ENCODE measurements at places on chromosomes 3 and 15.

- H3K4me1 ChIP-seq: no peaks in the 10 kb centered on the region
- H3K36me3 ChIP-seq: no peaks in the 10 kb centered on the region
- H3K27me3 ChIP-seq: peaks cover 22% of the 10 kb centered on the region
- H3K4me3 ChIP-seq: no peak overlapping the region
- H3K27ac ChIP-seq: no peak overlapping the region
Measured at GRCh38 chr3:134449277-134449676, 36.5 kb downstream of the ANAPC13 start.

DNA sequence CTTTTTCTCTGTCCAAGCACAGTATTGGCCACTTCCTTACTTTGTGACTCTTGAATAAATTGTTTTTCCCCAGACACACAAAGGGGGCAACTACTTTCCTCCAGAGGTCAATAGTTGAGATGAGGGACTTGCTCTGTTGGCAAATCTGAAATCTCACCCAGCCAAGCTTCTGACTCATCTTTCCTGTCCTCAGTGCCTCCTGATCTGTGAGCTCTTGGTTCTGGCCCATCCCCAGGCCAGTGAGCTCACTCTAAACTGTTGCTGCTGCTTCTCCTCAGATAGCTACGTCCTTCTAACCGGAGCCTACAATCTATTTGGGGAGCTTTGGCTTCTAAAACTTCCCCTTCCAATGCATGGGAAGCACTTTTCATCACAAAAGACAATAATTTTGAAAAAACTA lies 50.0 kb upstream of the NMD3 start:
- H3K4me1 ChIP-seq: no peaks in the 10 kb centered on the region
- H3K27me3 ChIP-seq: no peaks in the 10 kb centered on the region
- no peak for DNase-seq
- no peaks in the 10 kb centered on the region for H3K36me3 ChIP-seq
- H3K27ac ChIP-seq: no peak overlapping the region

DNA sequence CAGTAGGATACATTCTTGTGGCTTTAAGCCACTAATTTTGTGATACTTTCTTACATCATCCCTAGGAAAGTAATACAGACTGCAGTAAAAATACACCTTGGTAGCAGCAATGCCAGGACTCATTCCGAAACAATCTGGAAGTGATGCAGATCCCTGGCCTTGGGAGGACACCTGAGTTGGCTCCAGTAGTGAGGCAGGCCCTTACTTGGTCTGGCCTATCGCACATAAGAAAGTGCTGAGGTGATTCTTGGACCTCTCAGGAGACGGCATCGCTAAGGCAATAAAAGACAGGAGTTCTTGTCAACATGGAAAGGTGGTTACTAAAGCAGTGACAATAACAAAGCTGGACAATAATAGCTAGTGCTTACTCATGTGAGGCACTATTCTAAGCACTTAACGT lies 126.5 kb downstream of the SUCNR1 start:
- H3K4me3 ChIP-seq: no peak overlapping the region
- H3K27me3 ChIP-seq: no peaks in the 10 kb centered on the region
- H3K36me3 ChIP-seq: no peaks in the 10 kb centered on the region

- H3K4me1 ChIP-seq: no peaks in the 10 kb centered on the region
- no peak overlapping the region for H3K4me3 ChIP-seq
- H3K27me3 ChIP-seq: peaks cover 2% of the 10 kb centered on the region
- no peak for DNase-seq
Measured at GRCh38 chr3:61802772-61803171, 241.4 kb downstream of the PTPRG start.

GRCh38 chr3:129360705-129361460 lies 67.6 kb downstream of the EFCAB12 start:
- H3K4me1 ChIP-seq: no peaks in the 10 kb centered on the region
- H3K36me3 ChIP-seq: no peaks in the 10 kb centered on the region
- H3K27ac ChIP-seq: no peak overlapping the region
- H3K27me3 ChIP-seq: no peaks in the 10 kb centered on the region
- DNase-seq: no peak

GRCh38 chr3:114569186-114569585 lies 275.4 kb downstream of the TIGIT start:
- H3K27ac ChIP-seq: no peak overlapping the region
- no peaks in the 10 kb centered on the region for H3K27me3 ChIP-seq
- H3K4me1 ChIP-seq: peaks cover 3% of the 10 kb centered on the region

- H3K4me3 ChIP-seq: no peak overlapping the region
- H3K27me3 ChIP-seq: no peaks in the 10 kb centered on the region
- H3K4me1 ChIP-seq: no peaks in the 10 kb centered on the region
- H3K36me3 ChIP-seq: no peaks in the 10 kb centered on the region
- H3K27ac ChIP-seq: no peak overlapping the region
Measured at GRCh38 chr3:21274079-21274571, 476.9 kb downstream of the ZNF385D start.

GRCh38 chr15:58146749-58147148 lies 8.6 kb downstream of the AQP9 start:
- no peak for DNase-seq
- no peak overlapping the region for H3K27ac ChIP-seq
- H3K27me3 ChIP-seq: peaks cover 4% of the 10 kb centered on the region
- no peak overlapping the region for H3K4me3 ChIP-seq

- H3K4me1 ChIP-seq: peaks cover 5% of the 10 kb centered on the region
- no peak for DNase-seq
- no peak overlapping the region for H3K4me3 ChIP-seq
- peaks cover 3% of the 10 kb centered on the region for H3K27me3 ChIP-seq
- no peaks in the 10 kb centered on the region for H3K36me3 ChIP-seq
Measured at GRCh38 chr15:77608774-77609173, 23.9 kb downstream of the LINGO1 start.

- H3K27me3 ChIP-seq: no peaks in the 10 kb centered on the region
- DNase-seq: no peak
- H3K36me3 ChIP-seq: peaks cover 2% of the 10 kb centered on the region
- H3K4me3 ChIP-seq: no peak overlapping the region
- H3K27ac ChIP-seq: peak overlapping the region; percentile 41
Measured at GRCh38 chr3:39102504-39103323, 4.7 kb downstream of the GORASP1 start.

DNA sequence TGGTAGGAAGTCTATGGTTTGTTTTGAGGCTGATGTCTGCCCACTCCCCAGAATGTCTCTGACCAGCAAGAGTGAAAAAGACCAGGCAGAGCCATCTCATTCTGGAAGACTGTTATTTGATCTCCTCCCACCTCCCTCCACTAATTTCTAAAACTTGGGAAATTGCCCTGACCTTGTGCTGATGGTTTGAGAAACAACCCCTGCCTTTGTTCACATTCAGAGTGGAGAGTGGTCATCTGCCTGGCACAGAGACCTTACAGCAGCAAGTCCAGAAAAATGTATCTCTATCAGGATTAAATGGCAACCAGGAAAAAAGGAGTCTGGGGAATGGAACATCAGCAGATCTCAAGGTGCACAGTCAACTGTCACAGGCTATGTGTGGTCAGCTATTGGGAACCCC lies 25.7 kb downstream of the SPATA12 start:
- DNase-seq: no peak
- no peak overlapping the region for H3K4me3 ChIP-seq
- peaks cover 2% of the 10 kb centered on the region for H3K27me3 ChIP-seq
- H3K27ac ChIP-seq: no peak overlapping the region
- H3K36me3 ChIP-seq: no peaks in the 10 kb centered on the region
- H3K4me1 ChIP-seq: no peaks in the 10 kb centered on the region

DNA sequence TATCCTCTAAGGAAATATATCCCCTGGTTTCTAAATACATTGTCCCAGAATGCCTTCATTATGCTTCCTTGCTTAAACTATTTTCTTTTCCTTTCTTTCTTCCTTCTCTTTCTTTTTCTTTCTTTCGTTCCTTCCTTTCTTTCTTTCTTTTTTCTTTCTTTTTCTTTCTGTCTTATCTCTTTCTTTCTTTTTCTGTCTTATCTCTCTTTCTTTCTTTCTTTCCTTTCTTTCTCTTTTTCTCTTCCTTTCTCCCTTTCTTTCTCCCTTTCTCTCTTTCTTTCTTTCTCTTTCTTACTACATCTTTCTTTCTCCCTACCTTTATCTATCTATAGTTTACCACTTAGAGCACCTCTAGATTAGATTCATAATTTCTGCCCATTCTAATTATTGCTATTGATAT lies 552.1 kb downstream of the PYDC2 start:
- no peak overlapping the region for H3K27ac ChIP-seq
- no peaks in the 10 kb centered on the region for H3K27me3 ChIP-seq
- H3K36me3 ChIP-seq: no peaks in the 10 kb centered on the region
- H3K4me3 ChIP-seq: no peak overlapping the region
- no peaks in the 10 kb centered on the region for H3K4me1 ChIP-seq

DNA sequence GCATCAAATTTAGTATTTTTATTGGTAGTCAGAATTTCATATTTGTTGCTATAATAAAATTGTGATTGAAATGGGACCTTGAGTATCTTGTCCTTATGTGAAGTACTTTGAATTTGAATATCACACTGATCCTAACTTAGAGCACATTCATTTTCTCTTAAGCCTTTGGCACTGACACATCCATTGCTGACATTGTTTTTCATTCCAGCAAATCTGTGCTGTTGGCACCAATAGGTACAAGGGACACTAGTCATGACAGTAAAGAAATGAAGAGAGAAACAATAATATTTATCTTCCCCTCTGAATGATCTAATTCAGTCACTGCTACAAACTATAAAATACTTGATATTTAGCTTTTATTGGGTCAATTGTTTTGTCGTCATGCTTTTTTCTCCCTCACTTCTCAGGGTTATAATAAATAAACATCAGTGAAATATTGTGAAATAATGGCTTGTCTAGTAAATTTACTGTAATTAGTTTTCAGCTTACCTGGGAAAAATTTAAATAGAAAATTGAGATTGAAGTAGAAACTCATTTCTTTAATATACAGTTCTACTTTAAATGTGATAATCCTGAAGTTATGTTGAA lies 166.8 kb upstream of the MLF1 start:
- H3K4me3 ChIP-seq: no peak overlapping the region
- H3K36me3 ChIP-seq: no peaks in the 10 kb centered on the region
- H3K27ac ChIP-seq: no peak overlapping the region

- no peaks in the 10 kb centered on the region for H3K36me3 ChIP-seq
- DNase-seq: no peak
- no peaks in the 10 kb centered on the region for H3K27me3 ChIP-seq
- no peak overlapping the region for H3K27ac ChIP-seq
- H3K4me3 ChIP-seq: no peak overlapping the region
Measured at GRCh38 chr3:63413523-63413922, 135.4 kb downstream of the SYNPR start.

DNA sequence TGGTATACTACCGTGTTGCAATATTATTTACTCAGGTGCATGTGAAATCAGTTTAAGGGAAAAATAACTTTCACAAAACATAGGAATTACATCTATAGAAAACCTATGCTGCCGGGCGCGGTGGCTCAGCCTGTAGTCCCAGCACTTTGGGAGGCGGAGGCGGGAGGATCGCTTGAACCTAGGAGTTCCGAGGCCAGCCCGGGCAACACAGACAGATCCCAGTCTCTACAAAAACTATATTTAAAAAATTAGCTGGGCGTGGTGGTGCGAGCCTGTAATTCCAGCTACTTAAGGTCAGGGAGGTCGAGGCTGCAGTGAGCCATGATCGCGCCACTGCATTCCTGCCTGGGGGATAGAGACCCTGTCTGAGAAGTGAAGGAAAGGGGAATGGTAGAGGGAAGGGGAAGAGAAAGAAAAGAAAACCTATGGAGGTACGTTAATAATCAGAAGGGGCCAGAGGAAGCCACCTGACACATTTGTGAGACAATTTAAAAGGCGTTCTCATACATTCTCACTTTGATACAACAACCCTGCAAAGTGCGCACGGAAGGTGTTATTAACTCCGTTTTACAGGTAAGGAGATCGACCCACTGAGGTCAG lies 456 bp upstream of the TMEM62 start:
- peaks cover 8% of the 10 kb centered on the region for H3K27me3 ChIP-seq
- H3K4me1 ChIP-seq: peaks cover 16% of the 10 kb centered on the region
- peaks cover 7% of the 10 kb centered on the region for H3K36me3 ChIP-seq

DNA sequence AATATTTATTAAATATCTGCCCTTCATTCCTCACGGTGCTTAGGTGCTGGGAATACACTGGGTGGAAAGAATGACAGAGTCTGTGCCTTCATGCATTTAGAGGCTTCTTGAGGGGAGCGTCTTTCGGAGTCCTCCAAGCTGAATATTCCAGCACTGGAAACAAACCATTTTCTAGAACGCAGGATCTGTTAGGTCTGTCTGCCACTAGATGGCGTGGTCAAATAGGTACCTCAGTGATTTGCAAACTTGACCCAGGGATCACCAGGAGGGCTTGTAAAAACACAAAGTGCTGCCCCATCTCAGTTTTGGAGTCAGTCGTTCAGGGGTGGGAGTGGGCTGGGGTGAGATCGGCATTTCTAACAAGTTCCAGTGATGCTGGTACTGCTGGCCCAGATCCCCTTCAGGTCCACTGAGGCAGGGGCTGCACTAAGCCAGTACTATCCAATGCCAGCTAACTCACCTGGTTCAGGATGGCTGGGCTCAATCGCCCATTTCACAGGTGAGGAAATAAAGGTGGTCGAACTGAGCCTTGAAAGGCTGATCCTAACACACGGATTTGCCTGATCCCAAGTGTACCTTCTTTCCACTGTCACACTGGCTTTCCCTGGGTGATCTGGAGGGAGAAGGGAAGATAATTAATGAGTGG lies 14.8 kb downstream of the ARNT2 start:
- peak; percentile 21 for DNase-seq
- H3K27me3 ChIP-seq: peaks cover 22% of the 10 kb centered on the region
- no peak overlapping the region for H3K4me3 ChIP-seq
- H3K4me1 ChIP-seq: no peaks in the 10 kb centered on the region

DNA sequence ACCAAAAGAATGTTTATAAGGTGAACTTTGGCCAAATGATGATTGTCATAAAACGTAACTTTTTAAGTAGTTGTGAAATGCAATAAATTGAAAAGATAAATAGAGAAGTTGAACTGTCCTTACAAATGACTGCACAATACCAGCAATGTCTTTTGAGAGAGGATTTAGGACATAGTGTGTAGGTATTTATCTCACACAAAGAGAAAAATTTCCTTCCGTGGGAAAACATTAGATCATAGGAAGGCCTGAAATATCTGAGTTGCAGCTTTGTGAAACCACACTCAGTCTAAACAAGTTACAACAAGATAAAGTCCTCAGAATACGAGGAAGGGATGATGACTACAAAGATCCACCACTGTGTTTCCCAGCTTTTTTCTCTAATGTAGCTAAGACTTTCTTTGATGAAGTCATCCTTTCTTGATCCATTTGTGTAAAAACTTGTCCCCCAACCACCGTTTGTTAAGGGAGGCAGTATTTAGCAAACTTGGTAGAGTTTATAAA lies 16.0 kb downstream of the ROBO2 start:
- H3K27ac ChIP-seq: no peak overlapping the region
- H3K4me1 ChIP-seq: no peaks in the 10 kb centered on the region
- H3K36me3 ChIP-seq: no peaks in the 10 kb centered on the region
- H3K4me3 ChIP-seq: no peak overlapping the region

Data from activated naive CD4-positive, alpha-beta T cell treated with anti-CD3 and anti-CD28 coated beads for 36 hours (primary cell).